Glomerular endothelial cell (primary cell): ENCODE measurements at places on chromosomes 7 and 10.

DNA sequence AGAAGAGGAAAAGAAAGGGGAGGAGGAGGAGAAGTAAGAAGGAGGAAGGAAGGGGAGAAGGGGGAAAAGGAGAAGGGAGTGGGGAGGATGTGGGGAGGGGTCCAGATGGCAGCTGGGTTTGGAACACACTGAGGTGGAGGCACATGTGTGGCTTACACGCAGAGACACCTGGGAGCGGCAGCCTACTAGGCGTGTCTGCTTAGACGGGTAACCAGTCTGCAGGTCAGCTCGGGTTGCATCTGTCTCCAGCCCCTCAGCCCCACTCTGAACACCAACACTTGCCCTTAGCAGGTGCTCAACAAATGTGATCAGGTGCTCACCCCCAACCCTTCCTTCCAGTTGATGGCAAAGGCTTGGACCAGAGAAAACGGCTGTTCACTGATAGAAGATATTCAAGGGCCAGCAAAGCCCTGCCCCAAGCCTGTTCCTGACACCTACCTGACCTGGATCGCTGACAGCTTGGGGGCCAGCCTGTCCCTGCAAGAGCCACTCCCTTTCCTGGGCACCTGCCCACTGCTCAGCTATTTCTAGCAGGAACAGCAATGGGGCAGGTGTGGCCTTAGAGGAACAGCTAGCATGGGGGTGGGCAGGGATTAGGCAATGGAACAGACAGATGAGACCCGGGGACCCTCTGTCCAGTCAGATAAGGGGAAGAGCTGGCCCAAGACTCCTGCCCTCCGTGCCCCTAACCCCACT, 70.5 kb downstream of the SH3PXD2A start:
- no peak for DNase-seq

- DNase-seq = no peak
Observed at GRCh38 chr7:70355198-70356020, 757.1 kb downstream of the AUTS2 start.

DNA sequence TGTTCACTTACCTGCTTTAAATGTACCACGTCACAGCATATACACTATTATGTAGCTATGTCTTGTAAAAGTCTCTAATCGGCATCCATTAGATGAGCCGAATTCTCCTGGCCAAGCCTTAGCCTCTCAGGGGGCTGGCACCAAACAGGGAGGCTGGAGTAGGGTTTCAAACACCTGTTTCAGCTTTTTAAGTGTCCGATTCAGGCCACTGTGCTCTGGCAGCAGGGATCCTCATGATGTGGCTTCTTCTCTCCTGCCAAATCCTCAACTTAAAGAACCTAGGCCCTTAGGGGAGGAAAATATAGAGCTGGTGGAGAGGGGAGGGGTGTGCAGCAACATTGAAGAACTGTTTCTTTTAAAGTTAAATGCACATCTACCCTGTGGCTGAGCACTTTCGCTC, 68.5 kb upstream of the NFKB2 start:
- DNase-seq = no peak

- DNase-seq = no peak
Observed at GRCh38 chr10:117545141-117546019, 2.8 kb downstream of the EMX2 start.

DNA sequence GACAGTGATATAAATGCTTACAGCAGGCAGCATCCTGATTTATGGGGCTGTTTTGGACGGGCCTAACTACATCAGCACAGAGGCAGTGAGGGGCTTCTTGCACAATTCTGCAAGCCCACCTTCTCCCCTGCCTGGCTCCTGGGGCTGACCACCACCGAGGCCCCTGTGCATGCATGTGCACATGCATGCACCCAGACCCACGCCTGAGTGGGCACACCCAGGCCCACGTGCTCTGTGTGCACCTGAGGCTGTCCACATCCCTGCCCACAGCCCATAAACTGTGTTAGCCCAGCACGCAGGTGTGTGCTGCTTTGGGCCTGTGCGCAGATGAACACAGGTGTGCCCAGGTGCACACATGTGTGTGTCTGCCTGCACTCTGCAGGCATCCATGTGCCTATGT, 40.0 kb downstream of the ZMIZ1 start:
- no peak for DNase-seq

DNA sequence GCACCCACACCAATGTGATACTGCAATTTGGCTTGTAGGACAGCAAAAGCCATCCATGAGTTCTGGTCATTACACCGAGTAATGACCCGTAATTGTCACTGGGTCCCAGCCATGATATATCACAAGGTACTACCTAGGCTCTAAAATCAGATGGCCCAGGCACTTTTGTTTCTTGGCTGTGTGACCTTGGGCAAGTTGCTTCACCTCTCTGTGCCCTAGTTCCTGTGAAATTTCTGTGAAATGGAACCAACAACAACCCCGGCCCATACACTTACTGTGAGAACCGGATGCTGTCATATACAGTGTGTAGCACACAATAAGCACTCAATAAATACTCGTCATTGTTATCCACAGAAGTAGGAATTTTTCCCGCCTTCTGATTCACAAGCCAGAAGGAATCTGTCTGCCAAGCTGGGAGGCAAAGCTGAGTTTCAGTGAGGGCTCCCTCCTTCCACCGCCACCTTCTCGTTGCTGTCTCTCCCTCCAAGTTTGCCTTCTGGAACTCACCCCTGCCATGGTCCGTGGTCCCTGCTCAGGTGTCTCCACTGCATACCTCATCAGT, 6.4 kb upstream of the CYTH3 start:
- DNase-seq = no peak
